ENCODE measurements at places on chromosomes 4 and X.
A peak's percentile ranks its signal among the peaks of the same experiment; 100 is the strongest.

DNA sequence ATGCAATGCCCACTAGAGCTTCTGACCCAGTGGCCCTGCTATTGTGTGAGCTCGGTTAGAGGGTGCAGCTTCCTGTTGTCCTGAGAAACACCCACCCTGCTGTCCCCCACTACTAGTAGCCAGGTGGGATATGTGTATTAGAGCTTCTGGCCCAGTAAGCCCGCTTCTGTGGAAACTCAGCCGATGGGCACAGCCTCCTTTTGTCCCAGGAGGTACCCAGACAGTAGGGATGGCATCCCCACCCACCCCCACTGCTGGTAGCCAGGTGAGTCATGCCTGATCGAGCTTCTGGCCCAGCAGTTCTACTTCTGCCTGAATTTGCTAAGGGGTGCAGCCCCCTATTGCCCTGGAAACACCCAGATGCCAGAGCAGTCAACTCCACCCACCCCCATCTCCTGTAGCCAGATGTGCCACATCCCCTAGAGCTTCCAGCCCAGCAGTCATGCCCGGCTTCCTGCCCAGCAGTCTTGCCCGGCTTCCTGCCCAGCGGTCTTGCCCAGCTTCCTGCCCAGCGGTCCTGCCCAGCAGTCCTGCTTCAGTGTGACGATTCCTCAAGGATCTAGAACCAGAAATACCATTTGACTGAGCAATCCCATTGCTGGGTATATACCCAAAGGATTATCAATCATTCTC lies 162.7 kb upstream of the KLF8 start:
- no peak for ATAC-seq

- ATAC-seq: no peak
These were observed 541.2 kb upstream of the MAGEB18 start for GRCh38 chrX:25596921-25597320.

GRCh38 chr4:158801066-158801465 lies 32.2 kb downstream of the FNIP2 start:
- ATAC-seq: no peak

DNA sequence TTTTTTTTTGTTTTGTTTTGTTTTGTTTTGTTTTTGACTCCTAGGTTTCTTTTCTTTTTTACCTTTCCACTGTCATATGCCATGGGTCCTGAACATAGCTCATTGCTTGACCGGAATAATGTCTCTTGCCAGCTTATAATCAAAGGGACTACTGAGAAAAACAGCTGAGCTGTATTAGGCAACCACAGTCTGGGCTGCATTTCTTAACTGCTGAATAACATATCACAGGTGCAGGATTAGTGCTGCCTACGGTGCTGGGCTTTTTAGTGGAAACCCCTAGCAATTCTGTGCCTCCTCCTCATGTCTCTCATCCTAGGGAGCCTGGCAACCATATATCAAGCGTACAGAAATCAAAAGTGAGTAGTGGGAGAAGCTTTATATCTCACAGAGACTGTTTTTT lies 333.5 kb downstream of the BMPR1B start:
- no peak for ATAC-seq

- ATAC-seq: peak; percentile 80
These were observed 163.5 kb downstream of the PPP3CA start for GRCh38 chr4:101183666-101184373.

DNA sequence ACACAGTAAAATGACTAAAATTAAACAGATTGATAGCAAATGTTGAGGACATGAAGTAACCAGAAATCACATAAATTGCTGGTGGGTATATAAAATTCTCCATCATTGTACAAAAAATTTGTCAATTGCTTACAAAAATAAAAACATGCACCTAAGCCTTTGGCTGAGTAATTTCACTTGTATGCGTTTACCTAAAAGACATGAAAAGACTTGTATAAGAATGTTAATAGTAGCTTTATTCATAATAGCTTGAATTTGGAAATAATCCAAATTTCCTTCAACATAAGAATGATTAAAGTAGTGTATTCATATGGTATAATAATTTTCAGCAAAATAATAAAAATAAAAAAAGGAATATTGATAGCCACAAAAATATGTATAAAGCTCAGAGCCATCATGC lies 37.7 kb downstream of the PDHA2 start:
- no peak for ATAC-seq

DNA sequence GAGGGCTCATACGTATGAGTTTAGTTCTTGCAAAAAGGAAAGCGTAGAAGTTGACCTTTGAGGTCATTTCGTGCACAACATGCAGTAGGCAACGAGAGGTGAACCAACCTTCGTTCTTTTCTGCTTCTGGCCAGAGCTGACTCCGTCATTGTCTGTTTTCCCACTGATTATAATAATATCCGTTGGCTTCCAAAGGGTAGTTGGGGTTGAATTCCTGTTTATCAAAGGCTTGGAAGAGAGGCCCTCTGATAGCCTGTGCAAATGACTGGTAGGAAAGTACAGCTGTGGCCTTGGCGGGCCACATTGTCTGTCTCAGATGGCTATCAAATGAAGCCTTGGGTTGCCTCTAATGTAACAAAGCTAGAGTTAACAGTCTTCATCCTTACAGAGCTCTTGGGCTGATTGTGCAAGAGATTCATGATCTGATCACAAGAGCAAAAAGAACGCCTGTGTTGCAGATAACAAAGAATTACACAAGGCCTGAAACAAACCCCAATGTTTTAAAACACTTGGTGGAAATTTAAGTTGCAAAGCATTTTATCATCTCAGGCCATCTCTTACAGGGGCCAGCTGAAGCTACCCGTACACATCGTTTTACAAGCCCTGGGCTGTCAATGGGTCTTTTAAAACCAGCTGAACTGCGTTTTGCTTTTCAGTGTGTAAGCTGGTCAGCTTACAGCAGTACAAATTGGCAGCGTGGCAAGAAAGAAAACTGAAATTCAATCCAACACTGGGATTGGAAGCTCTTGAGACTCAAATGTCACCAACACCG lies 46.1 kb upstream of the FAM9C start:
- ATAC-seq: no peak

GRCh38 chr4:131603705-131604104 lies 1545.4 kb upstream of the PCDH10 start:
- no peak for ATAC-seq

- no peak for ATAC-seq
These were observed 892.8 kb upstream of the DIAPH2 start for GRCh38 chrX:95791876-95792275.

DNA sequence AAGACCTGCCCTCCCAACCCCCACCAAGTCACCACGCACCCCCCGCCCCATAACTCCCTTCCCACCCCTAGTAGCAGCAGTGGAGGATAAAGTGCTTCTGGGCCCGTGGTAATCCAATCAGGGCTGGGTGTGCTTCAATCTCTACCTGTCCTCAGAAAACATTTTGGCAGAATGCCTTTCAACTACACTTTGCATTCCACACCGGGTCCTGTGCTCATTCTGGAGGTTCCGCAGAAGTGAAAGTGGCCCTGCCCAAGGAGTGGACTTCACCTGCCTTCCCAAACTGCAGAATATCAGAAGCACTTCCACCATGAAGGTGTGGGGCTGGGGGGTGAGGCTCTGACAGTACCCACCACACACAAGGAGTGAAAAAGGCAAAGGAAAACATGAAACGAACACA lies 322.3 kb downstream of the DHX15 start:
- ATAC-seq: no peak

DNA sequence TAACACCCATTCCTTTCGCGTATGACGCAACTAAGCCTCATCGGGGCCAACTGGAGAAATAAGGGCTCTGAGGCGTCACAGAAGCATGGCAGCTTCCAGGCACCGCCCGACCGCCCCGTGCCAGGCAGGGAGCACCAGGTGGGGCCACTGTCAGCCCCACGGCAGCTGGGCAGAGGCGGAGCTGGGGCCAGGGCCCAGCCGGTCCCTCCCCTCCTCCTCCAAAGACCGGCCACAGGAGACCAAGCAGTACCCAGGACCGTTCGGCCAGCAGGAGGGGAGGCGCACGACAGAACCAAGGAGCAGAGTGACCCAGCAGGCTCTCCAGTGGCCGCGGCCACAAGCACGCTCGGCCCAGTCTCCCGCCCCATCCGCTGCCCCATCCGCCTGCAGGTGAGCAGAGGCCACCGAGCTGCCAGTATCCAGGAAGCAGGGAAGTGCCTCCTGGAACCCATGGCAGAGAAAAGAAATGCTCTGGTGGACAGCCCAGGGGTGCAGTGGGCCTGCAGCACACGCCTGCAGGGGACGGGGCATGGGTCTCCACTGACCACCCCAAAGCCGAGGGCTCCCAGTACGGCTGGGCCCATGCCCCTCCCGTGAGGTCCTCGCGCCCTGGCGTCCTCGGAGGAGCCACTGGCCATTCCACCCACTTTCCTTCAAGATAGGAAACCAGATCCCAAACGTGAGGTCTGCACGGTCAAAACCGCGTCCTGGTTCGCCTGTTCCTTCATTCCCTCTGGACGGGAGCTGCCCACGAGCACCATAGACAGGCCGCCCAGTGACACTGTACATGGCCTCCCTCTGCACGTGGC lies 9.6 kb downstream of the CTBP1 start:
- ATAC-seq: peak; percentile 10

GRCh38 chr4:54395013-54395527 lies 166.0 kb downstream of the PDGFRA start:
- no peak for ATAC-seq

DNA sequence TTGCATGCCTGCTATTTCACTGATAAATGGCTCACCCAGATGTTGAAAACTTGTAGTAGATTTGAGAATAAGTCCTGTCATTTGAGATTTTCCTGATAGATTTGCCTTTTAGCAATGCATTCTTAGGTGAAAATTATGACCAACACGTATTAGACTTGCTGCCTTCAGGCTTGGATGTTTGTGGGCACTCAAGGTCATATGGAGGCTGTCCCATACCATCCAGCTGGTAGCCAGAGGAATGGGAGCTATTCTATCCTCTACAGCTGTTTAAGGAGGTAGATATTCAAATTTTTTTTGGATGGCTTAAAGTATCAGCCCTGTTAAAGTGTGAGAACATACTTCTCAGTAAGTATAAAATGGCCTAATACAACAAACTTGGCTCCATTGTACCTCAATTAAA lies 34.7 kb downstream of the RTL3 start:
- ATAC-seq: no peak

Measured in esophagus mucosa (tissue), 1 donor.